ENCODE measurements at places on chromosomes 2 and 18. TPM values are rescaled to one million over a fixed set of nuclear protein-coding genes. Genes with fewer than 3 reads are reported as not detected.

DNA sequence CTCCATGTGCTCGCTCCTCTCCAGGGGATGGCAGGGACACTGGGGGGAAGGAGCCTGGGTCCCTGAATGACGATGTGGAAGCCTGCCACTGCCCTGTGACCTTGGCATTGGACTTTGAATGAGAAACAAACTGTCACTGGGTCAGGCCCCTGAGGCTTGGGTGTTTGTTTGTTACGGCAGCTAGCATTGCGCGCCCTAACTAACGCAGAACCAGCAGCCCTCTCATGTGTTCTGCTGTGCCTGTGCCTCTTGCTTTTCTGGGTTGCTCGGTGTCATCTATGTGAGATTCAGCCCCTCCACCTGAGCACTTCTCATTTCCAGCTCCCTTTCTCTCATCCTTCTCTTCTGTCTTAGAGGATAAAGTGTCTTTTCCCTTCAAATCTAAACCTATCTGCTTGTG is 23.6 kb upstream of the INHBB start:
- no peak overlapping the region for H3K4me3 ChIP-seq
- no peaks in the 10 kb centered on the region for H3K36me3 ChIP-seq
- peaks cover 4% of the 10 kb centered on the region for H3K4me1 ChIP-seq
- no peak overlapping the region for H3K27ac ChIP-seq

DNA sequence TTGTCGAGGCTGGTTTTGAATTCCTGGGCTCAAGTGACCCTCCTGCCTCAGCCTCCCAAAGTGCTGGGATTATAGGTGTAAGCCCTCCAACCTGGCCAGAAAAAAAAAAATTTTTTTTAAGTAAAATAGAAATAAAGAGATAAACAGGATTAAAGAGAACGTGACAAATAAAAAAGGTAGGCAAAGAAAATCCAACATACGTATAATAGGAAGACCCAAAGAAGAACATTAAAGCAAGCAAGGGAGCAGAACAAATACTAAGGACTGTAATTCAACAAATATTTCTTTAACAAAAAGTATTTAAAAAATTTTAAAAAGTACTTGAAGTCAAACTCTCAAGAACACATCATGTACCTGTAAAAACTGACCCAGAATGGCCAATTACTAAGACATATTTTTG is 56.4 kb downstream of the PTPN2 start:
- no peaks in the 10 kb centered on the region for H3K4me1 ChIP-seq
- no peaks in the 10 kb centered on the region for H3K27me3 ChIP-seq
- no peak overlapping the region for H3K27ac ChIP-seq
- no peak for DNase-seq

- H3K27ac ChIP-seq: no peak overlapping the region
- no peak overlapping the region for H3K4me3 ChIP-seq
- H3K4me1 ChIP-seq: peaks cover 11% of the 10 kb centered on the region
- H3K27me3 ChIP-seq: peaks cover 23% of the 10 kb centered on the region
- no peaks in the 10 kb centered on the region for H3K36me3 ChIP-seq
Measured at GRCh38 chr2:218012284-218012683, 9.5 kb upstream of the TNS1 start.

- no peak overlapping the region for H3K27ac ChIP-seq
- no peak for DNase-seq
- H3K27me3 ChIP-seq: no peaks in the 10 kb centered on the region
Measured at GRCh38 chr2:75224636-75225094, 25.3 kb upstream of the TACR1 start.

- no peaks in the 10 kb centered on the region for H3K27me3 ChIP-seq
- H3K4me1 ChIP-seq: no peaks in the 10 kb centered on the region
- DNase-seq: no peak
- H3K4me3 ChIP-seq: no peak overlapping the region
Measured at GRCh38 chr18:4134700-4135099, 320.4 kb downstream of the DLGAP1 start.

DNA sequence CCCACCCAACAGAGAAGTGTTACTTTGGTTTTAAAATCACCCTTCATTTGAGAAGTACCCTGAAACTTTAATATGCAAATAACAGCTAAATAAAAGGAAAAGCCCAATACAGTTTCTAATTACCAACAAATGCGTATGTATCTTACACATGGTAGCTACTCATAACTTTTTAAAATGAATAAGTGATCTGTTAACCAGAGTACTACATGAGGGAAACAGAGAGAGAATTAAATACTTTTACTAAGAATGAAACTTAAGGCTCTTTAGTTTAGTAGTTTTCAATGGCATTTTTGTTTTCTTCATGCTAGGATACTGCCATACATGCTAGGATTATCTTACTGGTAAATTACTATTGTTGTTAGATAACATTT is 39.1 kb upstream of the NABP1 start:
- peaks cover 23% of the 10 kb centered on the region for H3K4me1 ChIP-seq
- H3K36me3 ChIP-seq: no peaks in the 10 kb centered on the region
- no peak overlapping the region for H3K27ac ChIP-seq
- no peaks in the 10 kb centered on the region for H3K27me3 ChIP-seq
- H3K4me3 ChIP-seq: no peak overlapping the region

DNA sequence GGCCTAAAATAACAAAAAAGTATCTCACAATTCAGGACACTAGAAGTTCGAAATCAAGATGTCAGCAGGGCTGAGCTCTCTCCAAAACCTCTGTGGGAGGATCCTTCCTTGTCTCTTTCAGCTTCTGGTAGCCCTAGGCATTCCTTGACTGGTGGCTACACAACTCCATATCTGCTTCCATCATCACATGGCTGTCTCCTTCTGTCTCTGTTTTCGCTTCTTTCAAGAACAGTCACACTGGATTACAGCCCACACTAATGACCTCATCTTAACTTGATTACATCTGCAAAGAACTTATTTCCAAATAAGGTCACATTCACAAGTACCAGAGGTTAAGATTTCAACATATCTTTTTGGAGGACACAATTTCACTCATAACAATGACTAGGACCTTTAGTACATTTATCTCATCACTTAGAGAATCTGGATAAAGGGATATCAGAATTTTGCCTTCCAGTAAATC is 275.2 kb downstream of the IRS1 start:
- no peak overlapping the region for H3K27ac ChIP-seq
- no peak for DNase-seq
- no peak overlapping the region for H3K4me3 ChIP-seq
- H3K4me1 ChIP-seq: no peaks in the 10 kb centered on the region

DNA sequence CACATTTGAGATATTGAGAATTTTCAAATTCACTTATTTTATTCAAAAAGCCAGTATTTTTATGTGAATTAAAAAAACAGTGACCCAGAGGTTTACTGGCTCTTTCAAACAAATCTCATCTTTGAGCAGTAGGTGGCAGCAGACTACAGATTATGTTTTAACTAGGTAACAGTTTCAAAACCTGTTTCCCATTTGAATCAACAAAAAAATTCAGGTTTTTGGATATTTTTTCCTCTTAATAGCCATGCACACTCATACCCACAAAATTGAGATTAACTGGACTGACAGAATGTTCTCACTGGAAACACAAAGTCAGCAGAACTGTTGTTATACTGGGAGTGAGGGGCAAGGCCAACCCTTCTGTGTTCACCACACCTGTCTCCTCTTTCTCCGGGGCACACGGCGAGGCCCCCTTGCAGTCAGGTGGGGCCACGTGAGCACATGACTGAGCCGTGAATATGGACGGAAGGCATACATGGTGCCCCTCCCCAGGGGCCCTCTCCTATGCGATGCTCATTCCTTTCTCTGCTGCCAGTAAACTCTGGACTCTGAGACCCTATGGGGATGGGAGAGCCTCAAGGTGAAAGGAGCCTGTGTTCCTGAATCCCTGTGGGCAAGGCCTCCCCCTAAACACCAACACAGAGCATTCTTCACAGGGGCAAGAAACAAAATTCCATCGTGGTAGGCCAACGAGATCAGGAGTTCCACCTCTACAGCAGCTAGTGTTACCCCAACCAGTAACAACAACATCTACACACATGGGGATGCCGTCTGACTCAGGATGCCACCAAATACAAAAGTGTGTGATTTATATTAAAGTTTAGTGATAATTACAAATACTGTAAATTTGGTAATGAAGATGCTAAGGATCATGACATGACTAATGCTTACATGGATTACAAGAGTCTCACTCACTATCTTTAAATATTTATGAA is 80.4 kb downstream of the LPIN2 start:
- peak; percentile 83 for DNase-seq
- no peaks in the 10 kb centered on the region for H3K27me3 ChIP-seq
- peaks cover 93% of the 10 kb centered on the region for H3K36me3 ChIP-seq
- H3K4me3 ChIP-seq: no peak overlapping the region
- peaks cover 9% of the 10 kb centered on the region for H3K4me1 ChIP-seq

The RNU2-63P gene
- total RNA-seq: 2.6 TPM

DNA sequence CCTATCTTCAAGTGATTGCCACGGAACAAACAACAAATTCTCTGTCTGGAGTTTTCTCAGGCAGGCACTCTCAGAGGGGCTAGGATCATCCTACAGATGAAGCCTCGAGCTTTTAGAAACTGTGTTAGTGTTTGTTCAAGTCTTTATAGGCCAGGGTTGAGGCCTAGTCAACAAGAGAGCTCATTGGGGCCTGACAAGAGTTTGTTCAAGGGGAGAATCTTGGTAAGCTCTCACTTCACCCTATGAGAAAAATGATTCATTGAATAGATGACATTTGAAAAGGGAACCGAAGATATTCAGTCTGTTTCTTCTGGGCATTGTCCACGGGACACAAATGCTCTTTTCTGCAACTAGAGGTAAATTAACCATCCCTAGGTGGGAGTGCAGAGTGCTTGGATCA is 476.9 kb downstream of the PTPRM start:
- no peaks in the 10 kb centered on the region for H3K4me1 ChIP-seq
- H3K27ac ChIP-seq: no peak overlapping the region
- H3K27me3 ChIP-seq: no peaks in the 10 kb centered on the region
- no peak overlapping the region for H3K4me3 ChIP-seq

GRCh38 chr18:51132256-51132935 is 65.1 kb downstream of the MEX3C start:
- no peaks in the 10 kb centered on the region for H3K36me3 ChIP-seq
- no peaks in the 10 kb centered on the region for H3K27me3 ChIP-seq
- DNase-seq: no peak

DNA sequence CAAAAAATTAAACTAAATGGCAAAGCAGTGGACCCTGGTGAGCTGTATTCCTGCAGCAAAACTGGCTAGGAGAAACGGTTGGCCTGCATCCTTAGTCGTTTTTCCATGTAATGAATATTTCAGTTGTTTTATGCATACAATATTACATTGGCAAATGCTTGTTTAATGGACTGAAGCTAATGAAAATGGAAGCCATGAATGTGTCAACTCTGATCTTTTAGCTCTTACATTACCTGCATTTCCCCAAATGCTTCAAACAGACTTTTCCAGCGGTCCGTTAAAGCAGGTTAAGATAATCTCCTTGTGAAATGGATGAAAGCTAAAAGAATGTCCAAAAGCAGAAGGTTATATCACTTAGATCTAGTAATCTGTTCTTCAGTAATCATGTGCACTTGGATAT is 686.3 kb upstream of the SETBP1 start:
- H3K4me3 ChIP-seq: no peak overlapping the region
- no peaks in the 10 kb centered on the region for H3K36me3 ChIP-seq
- DNase-seq: no peak
- no peaks in the 10 kb centered on the region for H3K27me3 ChIP-seq
- no peak overlapping the region for H3K27ac ChIP-seq
